Foreskin keratinocyte (primary cell): ENCODE measurements at places on chromosomes 5 and 9. TPM values are rescaled to one million over a fixed set of nuclear protein-coding genes. Genes with fewer than 3 reads are reported as not detected.

SPATA31A3 gene
- not detected in 2 replicates for total RNA-seq

THBS4 gene
- total RNA-seq = 0.67 and 1.1 TPM in 2 replicates

RNF224 gene
- not detected in 2 replicates for total RNA-seq

SPATA31E1 gene
- total RNA-seq = not detected in 2 replicates

FLT4 gene
- 0.17 and 0.21 TPM in 2 replicates for total RNA-seq

ARL14EPL gene
- total RNA-seq = not detected in 2 replicates

LRRC19 gene
- total RNA-seq = not detected in 2 replicates

ADAMTSL1 gene
- 0.44 and 3.7 TPM in 2 replicates for total RNA-seq

ENG gene
- total RNA-seq = 3.1 TPM in 2 replicates

SPRY4 gene
- total RNA-seq = 25.6 and 31.6 TPM in 2 replicates

INSL4 gene
- total RNA-seq = not detected in 2 replicates
